NCI-H1105 treated with DMSO at 0.1 percent for 48 hours (cell line): ENCODE measurements at places on chromosomes 5 and 9.

DNA sequence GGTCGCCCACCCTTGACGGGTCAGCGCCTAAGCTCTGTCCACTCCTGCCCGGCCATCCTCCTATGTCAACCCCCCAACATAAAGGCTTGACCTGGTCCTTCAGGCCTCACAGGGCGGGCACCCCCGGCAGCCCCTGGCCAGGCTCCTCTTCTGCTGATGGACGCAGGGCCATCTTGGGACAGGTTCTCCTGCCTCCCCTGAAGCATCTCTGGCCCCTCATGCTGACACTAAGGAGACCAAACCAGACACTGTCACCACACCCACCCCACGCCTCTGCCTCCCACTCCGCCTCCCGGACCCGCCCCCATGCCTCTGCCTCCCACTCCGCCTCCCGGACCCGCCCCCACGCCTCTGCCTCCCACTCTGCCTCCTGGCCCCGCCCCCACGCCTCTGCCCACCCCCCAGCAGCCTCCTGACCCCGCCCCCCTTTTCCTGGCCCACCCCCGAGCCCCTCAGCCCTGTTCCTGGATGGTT, 6.8 kb downstream of the OBP2A start:
- DNase-seq = no peak

GRCh38 chr5:32712481-32713360, 1.6 kb downstream of the NPR3 start:
- DNase-seq = no peak

- no peak for DNase-seq
Observed at GRCh38 chr9:116279230-116279629, 125.6 kb downstream of the PAPPA start.

DNA sequence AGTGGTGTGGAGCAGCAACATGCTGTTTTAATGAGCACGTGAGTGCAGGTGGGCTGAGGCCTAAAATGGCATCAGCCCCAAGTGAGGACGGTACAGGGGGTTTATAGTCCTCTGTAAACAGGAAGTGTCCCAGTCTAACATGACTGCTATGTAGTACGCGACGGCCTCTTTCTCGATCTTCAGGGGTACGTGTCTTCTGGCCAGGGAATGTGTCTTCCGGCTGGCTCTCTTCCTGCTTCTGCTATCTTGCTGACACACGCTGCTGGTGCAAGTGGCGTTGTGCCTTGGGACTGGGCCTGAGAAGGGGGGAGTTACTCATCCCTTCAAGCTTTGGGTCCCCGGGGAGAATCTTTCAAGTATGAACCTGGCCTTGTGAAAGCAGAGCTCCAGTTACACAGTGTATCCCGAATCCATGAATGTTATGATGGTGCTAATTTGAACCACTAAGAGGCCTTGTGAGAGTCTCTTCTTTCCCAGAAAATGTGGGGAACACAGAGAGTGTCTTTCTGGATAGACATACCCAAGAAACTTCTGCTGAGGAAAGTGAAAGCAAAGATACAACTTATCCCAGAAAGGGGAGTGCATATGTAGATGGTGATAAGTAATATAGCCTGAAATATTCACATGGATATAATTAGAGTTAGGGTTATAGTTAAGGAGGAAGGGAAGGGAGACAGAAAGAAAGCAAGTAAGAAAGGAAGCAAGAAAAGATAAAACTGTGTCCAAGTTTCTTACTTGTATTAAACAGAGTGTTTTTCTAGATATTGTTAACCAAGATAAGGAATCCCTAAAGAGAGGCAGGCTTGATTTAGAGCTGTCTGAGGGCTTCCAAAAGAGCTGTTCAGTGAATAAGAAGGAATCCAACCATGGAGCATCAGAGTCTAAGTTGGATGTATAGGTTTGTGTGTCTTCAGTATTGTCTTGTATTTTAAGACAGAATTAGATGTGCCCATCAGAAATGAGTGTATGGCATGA, 35.5 kb upstream of the ANXA2R start:
- DNase-seq = no peak

GRCh38 chr5:59685793-59686192, 207.7 kb downstream of the PDE4D start:
- no peak for DNase-seq

- no peak for DNase-seq
Observed at GRCh38 chr5:9652295-9652694, 22.1 kb upstream of the TAS2R1 start.

GRCh38 chr9:124814164-124814535, 37.2 kb downstream of the OLFML2A start:
- DNase-seq = no peak

GRCh38 chr9:134858051-134858841, 22.4 kb upstream of the FCN2 start:
- DNase-seq = peak; percentile 2

DNA sequence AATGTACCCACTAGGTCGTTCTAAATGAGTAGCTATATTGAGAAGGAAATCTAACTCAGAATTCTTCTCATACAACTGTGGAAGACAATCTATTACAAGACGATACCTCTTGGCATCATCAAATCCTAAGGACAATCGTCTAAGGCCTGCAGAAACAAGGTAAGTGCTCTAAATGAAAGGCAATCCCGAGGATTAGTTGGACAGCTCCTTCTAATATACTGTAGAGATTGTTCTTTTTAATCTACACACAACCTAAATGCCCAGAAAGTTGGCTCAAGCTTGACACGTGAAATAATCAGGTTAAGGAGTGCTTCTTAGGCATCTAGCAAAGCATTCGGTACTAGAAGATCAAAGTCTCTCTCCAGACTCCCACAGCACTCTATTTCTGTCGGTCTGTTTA, 55.1 kb downstream of the MED27 start:
- DNase-seq = no peak
